ENCODE measurements at places on chromosomes 12 and 14.

- DNase-seq = no peak
Observed at GRCh38 chr14:93155667-93156066, 29.0 kb downstream of the MOAP1 start.

DNA sequence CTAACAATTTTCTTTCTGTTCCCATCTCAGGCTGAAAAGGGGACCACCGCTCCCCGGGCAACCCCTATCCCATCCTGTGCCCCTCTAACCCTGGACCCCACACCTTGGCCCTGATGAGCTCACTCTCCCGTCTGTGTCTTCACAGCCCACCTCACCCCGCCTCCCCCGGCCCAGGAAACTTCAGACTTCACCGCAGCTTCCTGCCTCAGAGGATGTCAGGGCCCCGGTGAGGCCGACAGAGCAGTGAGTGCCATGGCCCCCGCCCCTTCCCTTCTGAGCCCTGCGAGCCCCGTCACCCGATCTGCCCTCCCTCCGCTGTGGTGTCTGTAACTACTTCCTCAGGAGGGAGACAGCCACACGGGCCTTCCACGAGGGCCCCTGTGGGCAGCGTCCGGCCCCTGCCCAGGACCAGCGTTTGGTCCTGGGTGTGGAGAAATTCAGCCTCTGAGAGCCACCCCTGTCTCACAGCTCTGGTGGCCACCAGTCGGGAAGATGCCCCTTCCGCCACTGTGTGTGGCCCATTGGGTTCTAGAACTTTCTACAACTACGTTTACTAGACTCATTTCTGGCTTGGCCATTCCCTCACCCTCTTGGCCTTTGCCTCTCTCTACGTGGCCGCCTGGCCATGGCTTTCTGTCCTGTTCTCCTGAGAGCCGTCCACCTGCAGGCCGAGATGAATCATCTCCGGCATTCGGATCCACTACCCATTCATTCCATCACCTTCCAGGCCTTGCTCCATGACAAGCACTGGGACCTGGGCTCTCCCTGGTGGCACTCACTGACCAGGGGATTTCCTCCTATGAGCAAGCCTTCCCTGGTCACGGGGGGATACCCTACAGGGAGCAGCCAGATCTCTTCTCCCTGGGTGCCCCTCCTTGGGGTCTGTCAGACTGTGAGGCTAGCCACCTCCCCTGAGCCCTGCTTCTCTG, 3.4 kb downstream of the RHOF start:
- no peak for DNase-seq

GRCh38 chr14:100409651-100410050, 86.5 kb downstream of the SLC25A47 start:
- no peak for DNase-seq

GRCh38 chr12:106118381-106119130, 20.2 kb downstream of the NUAK1 start:
- no peak for DNase-seq

DNA sequence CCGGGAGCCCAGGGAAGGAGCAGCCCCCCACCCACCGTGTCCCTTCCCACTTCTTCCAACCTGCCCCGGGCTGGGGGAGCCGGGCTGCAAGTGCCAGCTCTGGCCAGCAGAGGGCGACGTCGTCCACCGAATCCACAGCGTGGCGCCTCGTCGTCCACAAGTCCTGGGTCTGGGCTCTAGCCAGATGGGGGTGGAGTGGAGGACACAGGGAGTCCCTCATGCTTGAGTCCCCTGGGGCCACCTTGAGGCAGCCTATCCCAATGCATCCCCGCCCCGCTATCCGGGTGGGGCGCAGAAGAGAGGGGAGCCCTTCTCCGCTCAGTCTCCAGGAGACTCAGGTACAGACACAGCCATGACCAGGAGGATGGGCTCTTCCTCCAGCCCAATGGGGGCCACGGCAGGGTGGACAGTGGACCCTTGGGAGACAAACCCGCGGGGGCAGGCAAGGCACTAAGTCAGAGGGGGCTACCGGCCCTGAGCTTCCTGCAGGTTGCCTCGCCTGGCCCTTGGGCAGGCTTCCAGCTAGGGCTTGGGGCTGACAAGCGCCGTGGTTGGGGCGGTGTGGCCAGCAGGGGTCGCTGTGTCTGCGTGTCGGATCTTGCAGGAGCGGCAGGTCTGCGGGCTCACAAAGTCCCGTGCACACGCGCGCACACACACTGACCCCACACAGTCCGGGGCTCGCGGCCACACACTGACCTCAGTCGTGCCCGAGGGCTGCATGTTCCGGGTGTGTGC, 5.5 kb downstream of the AQP5 start:
- DNase-seq = peak; percentile 94

- no peak for DNase-seq
Observed at GRCh38 chr12:47065546-47065945, 13.9 kb upstream of the PCED1B start.

GRCh38 chr12:30859226-30859625, 67.3 kb upstream of the TSPAN11 start:
- DNase-seq = no peak

GRCh38 chr14:39755269-39755878, 323.1 kb upstream of the FBXO33 start:
- DNase-seq = no peak

DNA sequence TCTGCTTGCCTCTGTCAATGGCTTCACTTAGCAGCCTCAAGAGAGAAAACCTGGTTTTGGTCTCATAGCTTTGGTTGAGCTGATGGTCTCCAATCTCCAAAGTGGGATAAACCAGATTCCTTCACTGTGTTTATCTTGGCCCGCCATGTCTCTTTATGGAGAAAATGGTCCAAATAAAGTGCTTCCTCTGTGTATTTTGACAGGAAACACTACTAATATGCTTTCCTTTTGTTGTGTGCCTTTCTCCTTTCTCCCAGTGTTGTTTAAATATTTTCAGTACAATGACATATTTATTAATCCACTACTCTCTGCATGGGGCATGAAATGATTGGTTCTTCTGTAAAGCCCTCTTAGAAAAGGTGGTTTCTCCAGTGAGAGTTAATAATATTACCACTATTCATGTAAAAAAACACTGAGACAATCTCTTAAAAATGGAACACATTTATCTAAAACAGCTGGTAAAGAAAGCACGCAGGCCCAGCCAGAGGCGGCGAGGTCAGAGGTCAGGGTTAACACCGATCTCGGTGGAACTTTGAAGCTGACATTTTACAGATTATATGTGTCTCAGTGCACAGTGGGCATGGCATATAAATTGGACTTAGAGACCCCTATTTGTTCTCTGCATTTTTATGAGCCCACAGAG, 24.2 kb downstream of the TMEM30B start:
- DNase-seq = no peak

GRCh38 chr14:61153431-61153830, 127.7 kb downstream of the TMEM30B start:
- no peak for DNase-seq

GRCh38 chr12:47207829-47208248, 128.1 kb upstream of the AMIGO2 start:
- no peak for DNase-seq

Data from frontal cortex (tissue), 4 donors.